ENCODE measurements at places on chromosomes 1 and 21.

DNA sequence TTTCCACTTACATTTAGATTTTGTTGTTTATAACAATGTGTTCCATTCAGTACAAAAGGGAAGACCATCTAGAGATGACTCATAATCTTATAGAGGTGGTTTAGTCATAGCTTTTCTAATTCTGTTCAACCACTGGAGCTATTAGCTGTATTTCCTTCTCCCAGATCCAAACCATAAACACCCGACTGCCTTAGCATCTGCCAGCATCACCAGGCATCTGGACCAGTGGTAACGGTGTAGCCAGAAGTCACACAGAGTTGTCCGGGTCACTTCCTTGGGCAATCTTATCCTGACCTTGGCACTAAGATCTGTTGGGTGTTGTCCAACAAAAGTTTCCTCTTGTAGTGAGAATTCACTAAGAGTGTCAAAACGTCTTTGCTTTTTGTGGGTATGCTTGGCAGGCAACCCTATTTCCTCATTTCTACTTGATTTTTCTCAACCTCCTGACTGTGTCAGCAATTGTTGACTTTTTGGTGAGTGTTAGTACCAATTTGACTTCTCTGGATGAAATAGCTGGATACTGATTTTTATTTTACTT, 372.1 kb upstream of the B3GALT2 start:
- DNase-seq: no peak

- DNase-seq: no peak
These were observed 49.5 kb upstream of the S1PR1 start for GRCh38 chr1:101187297-101187696.

- DNase-seq: no peak
These were observed 73.4 kb downstream of the SH3BGR start for GRCh38 chr21:39525129-39525528.

DNA sequence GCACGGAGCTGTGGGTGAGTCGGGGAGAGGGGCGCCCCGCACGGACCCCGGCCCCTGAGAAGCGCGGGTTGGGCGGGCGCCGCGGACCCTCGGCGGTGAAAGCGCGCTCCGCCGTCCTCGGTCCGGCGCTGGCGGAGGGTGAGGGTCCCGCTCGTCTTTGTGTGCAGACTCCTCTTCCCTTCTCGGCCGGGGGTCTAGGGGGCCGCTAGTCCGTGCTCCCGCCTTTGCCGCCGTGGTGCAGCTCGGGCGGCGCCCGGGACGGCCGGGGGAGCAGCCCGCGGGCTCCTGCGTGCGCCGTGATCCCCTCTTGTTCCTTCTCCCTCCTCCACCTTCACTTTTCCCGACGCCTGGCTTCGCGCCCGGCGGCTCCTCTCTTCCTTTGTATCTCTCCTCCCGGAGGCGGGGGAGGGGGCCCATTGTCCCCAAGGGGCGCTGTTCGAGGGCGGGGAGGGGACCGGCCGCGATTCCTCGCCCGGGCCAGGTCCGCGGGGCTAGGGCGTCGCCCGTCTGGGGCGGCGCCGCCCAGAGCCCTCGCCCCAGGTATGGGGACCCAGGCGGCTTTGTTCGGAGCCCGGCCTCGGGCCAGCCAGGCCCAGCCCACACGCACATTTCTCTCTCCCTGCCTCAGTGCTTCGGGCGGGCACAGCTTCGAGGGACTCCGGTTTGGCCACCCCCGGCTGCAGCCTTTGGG, 519 bp downstream of the FNBP1L start:
- DNase-seq: no peak

Measured in stimulated activated CD4-positive, alpha-beta T cell treated with anti-CD3 and anti-CD28 coated beads, Interleukin-15, amount 100 ng/mL, for 1 hour (primary cell).